A549 (cell line): ENCODE measurements at places on chromosomes 5 and 9. TPM values are rescaled to one million over a fixed set of nuclear protein-coding genes. Genes with fewer than 3 reads are reported as not detected.

- no peak for DNase-seq
These were observed 1136.3 kb upstream of the CDH9 start for GRCh38 chr5:28174691-28175090.

GRCh38 chr9:113879318-113879717, 3.2 kb downstream of the ZNF618 start:
- DNase-seq = no peak

DNA sequence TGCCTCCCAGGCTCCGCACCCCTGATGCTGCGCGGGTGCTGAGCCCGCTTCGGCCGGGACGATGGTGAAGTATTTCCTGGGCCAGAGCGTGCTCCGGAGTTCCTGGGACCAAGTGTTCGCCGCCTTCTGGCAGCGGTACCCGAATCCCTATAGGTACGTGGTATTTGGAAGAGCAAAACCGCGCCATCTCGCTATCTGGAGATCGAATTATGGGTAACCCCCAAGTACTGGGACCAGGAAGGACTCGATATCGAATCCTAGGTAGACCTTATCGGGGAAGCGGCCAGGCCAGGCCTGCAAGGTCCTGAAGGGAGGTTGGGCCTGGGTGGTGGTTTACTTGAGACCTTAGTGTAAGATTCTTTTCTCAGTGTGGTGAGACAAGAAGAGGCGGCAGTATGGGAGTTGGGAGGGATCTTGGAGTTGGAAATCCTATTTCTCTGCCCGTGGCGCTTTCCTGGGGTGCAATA, 359 bp downstream of the PRELID1 start:
- DNase-seq = no peak

DNA sequence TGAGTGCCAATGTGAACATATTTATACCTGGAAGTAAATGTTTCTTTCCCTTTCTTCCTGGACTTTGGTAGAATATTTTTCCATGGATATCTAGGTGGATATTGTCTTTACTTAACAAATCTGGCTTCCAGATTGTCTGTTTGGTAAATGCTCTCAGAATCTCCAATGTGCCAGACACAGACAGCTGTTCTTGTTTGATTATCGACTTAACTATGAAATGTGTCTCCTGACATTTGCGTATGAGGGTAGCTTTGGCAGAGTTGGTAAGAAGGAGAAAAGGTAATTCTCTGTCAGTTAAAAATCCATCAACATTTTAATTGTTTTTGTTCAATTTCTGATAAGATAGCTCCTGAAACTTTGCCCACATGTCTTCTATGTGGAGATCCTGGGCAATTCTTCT, 196.4 kb upstream of the NUDT12 start:
- DNase-seq = no peak

KIF12 gene
- 4.4 to 6.0 TPM (median 5.2 TPM) in 3 replicates for polyA plus RNA-seq

PRUNE2 gene
- polyA plus RNA-seq = 0.04 TPM in 1 of 3 replicates, not detected in the others

SLC6A7 gene
- polyA plus RNA-seq = not detected in 3 replicates
